ENCODE measurements at places on chromosomes 16 and 17.

GRCh38 chr17:44940768-44941167, 6.8 kb downstream of the KIF18B start:
- no peak for DNase-seq

GRCh38 chr17:834136-834535, 52.0 kb downstream of the MRM3 start:
- no peak for DNase-seq

DNA sequence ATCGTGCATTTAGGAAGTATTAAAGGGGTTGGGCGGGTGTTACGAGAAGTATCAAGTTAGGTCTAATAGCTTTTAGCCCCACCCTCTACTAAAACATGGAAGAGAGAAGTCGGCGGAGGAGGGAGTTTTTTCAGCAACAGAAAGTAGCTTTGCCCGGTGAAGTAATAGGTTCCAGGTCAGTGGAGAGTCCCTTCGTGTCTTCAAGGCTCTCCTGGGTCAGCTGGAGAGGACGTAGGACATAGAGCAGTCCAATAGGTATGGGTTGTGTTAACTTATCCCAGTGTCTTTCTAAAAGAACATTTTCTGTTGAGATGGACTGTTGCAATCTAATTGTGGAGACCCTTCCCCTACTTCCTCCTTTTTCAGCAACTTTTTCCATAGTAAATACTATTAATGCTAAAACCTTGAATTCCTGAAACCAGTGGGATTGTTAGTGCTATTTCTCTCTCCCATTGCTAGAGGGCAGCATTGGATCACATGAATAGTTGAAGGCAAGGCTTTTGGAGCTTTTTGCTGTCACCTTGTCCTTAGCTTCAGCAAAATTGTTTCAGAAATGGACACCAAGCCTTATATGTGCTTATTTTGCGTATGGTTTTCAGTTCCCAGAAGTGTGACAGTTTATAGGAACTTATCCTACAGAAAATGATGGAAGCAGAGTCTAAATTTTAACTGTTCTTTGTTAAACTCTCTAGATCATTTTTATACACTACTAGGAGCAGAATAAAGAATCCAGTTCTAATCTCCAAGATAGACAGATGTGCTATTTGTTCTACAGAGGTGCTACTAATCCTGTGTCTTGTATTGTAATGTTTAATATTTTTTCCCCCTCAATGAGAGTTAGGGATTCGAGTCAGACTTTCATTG, 38.4 kb downstream of the UTP18 start:
- no peak for DNase-seq

GRCh38 chr16:8614435-8615029, 7.0 kb upstream of the METTL22 start:
- DNase-seq, result no peak

GRCh38 chr17:38897671-38898290, 27.6 kb upstream of the LASP1NB start:
- DNase-seq, result no peak

DNA sequence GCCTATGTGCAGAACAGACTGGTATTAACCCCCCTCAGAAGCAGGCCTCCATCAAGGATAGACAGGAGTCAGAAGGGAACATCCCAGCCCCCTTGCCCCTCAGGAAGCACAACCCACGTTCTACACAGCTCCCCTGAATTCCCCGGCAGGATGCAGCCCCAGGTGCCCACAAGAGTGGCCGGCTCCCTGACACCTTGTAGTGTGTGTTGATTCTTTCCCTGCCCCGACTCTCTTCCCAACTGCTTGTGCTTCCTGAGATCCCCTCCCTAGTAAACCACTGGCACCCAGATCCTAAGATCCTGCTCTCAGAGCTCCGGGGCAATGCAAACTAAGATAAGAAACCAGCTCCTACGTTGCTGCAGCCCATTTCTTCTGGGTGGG, 34.8 kb upstream of the LITAF start:
- no peak for DNase-seq

GRCh38 chr16:83925095-83925905, 26.4 kb downstream of the MLYCD start:
- DNase-seq, result no peak

DNA sequence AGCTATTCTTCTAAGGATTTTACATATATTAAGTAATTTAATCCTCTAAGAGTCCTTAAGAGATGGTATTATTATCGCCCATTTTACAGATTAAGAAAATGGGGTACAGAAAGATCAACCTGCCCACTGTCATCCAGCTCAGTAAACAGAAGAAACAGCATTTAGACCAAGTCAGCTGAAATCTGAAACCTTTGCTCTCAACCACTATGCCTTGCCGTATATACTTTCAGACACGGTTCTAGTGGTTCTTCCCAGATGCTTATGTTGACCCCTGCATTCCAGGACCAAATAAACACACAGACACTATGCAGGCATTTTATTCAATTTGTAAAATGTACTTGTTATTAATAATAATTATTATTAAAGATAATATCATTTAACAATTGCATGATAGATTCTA, 854.8 kb downstream of the KCNJ2 start:
- no peak for DNase-seq

DNA sequence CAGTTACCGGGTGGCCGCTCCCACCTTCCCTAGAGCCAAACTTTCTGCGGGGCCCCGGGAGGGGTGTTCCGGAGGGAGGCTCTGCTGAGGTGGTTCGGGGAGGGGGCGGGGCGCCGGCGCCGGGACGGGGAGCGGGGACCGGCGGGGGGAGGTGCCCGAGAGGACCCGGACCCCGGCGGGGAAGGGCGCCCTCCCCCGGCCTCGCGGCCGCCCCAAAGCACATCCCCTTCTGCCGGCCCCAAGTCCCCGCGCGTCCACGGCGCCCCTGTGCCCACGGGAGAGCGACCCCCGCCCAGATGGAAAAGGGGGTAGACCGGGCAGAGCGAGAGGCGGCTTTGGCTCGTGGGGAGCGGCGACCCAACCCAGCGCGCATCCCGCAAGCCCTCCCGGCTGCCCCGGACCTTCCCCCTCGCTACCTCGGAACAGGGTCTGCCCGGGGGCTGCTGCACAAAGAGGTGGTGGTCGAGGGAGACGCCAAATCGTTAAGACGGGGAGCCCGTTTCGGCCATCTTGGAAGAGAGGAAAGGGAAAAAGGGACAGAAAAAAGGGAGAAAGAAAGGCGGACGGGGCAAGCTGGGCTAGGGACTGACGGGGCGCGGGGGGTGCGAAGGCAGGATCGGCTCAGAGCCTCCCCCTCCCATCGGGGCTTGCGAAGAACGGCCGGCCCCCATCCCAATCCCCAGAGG, 530 bp downstream of the PCGF2 start:
- no peak for DNase-seq

GRCh38 chr17:34996422-34997285, 16.3 kb downstream of the LIG3 start:
- no peak for DNase-seq

DNA sequence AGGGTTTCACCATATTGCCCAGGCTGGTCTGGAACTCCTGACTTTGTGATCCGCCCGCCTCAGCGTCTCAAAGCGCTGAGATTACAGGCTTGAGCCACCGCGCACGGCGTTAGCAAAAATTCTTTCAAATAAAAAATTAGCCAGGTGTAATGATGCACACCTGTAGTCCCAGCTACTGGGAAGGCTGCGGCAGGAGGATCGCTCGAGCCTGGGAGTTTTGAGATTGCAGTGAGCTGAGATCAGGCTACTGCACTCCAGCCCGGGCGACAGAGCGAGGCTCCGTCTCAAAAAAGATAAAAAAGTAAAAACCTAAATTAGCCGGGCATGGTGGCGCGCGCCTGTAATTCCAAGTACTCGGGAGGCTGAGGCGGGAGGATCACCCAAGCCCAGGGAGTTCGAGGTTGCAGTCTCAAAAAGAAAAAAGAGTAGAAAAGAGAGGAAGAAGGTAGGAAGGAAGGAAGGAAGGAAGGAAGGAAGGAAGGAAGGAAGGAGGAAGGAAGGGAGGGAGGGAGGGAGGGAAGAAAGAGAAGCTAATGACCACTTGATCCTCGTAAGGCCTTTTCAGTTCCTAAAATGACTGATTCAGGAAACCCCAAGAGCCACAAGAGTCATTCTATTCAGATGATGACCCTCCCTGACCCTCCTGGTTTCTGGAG, 59.2 kb downstream of the SRL start:
- no peak for DNase-seq

DNA sequence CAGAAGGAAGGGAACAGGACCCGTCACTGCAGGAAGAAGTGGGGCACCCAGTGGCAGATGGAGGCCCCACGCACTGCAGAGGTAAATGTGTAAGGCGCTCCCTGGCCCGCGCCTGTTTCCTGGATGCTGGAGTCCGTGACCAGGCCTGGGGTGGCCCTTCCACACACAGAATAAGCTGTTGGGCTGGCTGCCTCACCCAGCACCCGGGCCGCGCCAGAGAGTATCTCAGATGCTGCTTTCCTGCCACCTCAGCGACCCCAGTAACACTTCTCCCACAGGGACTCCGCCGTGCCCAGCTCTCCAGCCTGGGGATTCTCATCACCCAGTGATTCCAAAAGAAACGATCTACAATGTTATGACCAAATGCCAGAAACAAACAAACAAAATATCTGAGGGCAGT, 1993.1 kb downstream of the TP53TG3F start:
- no peak for DNase-seq

- DNase-seq, result no peak
Observed at GRCh38 chr16:64074706-64075105, 1047.2 kb downstream of the CDH11 start.

DNA sequence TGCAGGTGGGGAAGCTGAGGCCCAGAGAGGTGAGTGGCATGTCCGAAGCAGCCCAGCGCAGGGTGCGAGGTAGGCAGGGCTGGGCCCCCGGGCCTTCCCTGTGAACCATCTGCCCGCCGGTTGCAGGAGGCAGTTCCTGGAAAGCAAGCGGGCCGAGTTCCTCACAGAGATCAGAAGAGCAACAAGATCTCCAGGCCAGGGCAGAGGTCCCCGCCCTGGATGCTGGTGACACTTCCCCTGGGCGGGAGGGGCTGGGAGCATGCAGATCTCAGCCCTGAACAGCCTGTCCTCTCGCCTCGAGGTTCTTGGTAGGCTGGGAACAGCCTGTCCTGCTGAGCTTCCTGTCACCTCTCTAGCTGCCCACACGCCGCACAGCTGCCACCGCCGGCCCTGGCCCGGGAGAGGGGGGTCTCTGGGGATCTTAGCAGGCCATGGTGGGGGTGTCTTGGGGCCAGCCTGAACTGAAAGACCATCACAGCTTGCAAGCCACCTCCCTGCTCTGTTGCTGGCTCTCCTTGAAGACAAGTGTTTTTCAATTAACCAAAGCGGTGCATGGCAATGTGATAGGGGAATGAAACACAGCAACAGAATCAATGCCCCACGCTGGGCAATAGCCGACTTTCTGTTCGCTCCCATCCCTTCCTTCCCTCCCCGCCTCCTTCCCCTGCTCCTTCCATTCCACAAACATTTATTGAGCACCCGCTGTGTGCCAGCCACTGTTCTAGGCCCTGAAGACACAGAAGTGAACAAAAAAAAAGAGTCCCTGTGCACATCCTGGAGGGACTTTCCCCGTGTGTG, 31.7 kb downstream of the SOCS1 start:
- DNase-seq, result no peak

DNA sequence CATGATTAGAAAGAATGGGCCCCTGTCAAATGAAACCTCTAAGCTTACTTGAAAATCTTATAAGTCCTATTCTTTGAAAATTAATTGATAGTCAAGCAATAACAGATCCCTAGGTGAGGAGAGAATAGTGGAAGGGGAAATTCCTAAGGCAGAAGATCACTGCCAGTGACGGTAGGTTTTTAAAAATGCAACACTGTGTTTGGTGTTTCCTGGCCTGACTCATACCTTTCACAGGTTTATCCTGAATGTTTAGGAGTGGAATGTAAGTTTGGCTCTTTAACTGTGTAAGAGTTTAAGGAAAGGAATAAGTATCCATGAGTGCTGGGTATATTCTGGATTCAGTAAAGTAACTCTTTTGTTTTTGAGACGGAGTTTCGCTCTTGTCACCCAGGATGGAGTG, 23.8 kb downstream of the HAPSTR1 start:
- DNase-seq, result no peak

DNA sequence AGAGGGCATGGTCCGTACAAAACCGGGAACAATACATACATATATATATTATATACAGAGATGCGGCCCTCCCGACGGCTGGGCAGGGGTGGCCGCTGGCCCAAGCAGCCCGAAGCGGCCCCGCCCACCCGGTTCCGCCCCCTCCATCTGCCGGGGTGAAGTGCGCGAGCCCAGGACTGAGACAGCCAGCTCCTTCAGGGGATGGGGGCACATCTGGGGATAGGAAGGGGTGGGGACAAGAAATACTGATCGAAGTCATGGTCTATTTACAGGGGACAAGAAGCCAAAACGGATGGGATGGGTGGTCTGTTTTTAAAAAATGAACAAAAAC, 3.8 kb upstream of the SAMD14 start:
- DNase-seq, result no peak

DNA sequence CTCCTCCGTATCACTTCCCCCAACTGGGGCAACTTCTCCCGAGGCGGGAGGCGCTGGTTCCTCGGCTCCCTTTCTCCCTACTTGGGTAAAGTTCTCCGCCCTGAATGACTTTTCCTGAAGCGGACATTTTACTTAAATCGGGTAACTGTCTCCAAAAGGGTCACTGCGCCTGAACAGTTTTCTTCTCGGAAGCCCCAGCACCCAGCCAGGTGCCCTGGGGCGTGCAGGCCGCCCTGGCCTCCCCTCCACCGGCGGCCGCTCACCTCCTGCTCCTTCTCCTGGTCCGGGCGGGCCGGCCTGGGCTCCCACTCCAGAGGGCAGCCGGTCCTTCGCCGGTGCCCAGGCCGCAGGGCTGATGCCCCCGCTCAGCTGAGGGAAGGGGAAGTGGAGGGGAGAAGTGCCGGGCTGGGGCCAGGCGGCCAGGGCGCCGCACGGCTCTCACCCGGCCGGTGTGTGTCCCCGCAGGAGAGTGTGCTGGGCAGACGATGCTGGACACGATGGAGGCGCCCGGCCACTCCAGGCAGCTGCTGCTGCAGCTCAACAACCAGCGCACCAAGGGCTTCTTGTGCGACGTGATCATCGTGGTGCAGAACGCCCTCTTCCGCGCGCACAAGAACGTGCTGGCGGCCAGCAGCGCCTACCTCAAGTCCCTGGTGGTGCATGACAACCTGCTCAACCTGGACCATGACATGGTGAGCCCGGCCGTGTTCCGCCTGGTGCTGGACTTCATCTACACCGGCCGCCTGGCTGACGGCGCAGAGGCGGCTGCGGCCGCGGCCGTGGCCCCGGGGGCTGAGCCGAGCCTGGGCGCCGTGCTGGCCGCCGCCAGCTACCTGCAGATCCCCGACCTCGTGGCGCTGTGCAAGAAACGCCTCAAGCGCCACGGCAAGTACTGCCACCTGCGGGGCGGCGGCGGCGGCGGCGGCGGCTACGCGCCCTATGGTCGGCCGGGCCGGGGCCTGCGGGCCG, 1.6 kb downstream of the HIC1 start:
- no peak for DNase-seq
